ENCODE measurements at places on chromosomes 1 and 21.

DNA sequence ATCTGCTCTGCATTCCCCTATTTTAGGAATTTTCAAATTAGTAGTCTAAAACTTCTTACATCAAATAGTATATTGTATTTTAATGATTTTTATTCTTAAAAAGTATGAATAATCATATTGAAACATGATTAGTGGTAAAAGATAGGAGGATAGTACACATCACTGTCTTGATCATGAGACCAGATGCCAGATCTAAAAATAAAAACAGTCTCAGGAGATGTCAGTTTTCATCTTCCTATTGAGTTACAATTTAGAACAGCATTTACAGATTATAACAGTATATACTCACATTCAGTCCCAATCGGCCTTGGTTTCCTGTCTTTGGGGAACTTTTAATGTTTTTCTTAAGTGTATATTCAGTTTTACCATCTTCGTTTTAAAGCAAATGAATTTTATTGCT, 95.9 kb downstream of the USP25 start:
- no peak for DNase-seq

GRCh38 chr1:221440658-221441057, 301.2 kb downstream of the DUSP10 start:
- DNase-seq = no peak

- no peak for DNase-seq
These were observed 70.7 kb upstream of the DAB1 start for GRCh38 chr1:57494530-57495079.

GRCh38 chr1:86939406-86939805, 25.0 kb downstream of the HS2ST1 start:
- no peak for DNase-seq

GRCh38 chr1:227265891-227266290, 52.4 kb downstream of the CDC42BPA start:
- DNase-seq = no peak

- no peak for DNase-seq
These were observed 49.0 kb downstream of the NRIP1 start for GRCh38 chr21:15015622-15016471.
